ENCODE measurements at places on chromosomes 6 and 20.

- DNase-seq: no peak
Observed at GRCh38 chr6:45073771-45074170, 254.4 kb upstream of the RUNX2 start.

- no peak for DNase-seq
Observed at GRCh38 chr6:127272576-127272975, 5.9 kb downstream of the RNF146 start.

DNA sequence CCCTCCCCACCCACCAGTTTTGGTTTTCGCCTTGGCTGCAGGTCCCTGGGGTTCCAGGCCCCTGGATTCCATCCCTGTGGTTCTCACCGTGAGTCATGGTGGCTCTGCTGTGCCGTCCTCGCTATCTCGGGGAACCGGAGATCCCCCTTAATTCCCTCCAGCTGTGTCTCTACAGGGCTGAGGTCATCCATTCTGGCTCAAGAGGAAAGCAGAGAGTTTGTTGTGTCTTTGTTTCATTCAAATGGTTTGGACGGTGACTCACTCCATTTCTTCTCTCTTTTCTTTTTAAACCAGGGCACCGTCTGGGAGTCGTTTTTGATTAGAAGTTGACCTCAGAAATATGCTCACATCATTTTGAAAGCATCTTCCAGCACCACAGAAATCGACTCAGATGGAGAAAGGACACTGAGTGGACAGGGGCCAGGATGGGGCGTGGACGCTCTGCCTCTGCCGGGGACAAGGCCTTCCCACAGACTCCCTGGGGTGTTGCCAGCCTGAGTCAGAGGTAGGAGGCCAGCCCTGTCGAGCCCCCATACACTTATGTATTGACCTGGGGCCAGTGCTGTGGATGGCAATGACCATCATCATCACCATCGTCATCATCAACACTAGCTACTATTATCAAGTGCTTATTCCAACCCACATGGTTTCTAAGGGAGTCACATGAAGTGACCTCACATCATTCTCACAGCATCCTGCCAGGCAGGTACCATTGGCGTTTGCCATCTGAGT, 176.2 kb downstream of the NFATC2 start:
- no peak for DNase-seq

DNA sequence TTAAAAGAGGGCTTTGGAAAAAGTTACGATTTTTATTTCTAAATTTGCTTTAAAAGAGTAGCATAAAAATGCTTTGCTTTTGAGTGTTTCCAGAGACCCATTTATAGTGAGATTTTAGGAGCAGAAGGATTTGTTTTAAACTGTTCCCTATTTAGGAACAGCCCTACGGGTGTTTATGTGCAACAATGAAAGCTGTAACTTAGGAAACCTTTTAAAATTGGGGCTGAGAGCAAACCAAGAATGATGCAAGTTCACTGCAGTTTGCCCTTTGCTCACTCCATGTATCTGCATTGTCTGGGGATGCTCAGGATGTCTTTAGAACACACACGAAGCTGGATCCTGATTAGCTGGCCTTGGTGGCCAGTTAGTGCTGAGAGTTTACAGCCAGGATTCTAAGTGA, 40.9 kb downstream of the GHRH start:
- DNase-seq: no peak

- no peak for DNase-seq
Observed at GRCh38 chr20:10314198-10314597, 95.6 kb downstream of the SNAP25 start.

DNA sequence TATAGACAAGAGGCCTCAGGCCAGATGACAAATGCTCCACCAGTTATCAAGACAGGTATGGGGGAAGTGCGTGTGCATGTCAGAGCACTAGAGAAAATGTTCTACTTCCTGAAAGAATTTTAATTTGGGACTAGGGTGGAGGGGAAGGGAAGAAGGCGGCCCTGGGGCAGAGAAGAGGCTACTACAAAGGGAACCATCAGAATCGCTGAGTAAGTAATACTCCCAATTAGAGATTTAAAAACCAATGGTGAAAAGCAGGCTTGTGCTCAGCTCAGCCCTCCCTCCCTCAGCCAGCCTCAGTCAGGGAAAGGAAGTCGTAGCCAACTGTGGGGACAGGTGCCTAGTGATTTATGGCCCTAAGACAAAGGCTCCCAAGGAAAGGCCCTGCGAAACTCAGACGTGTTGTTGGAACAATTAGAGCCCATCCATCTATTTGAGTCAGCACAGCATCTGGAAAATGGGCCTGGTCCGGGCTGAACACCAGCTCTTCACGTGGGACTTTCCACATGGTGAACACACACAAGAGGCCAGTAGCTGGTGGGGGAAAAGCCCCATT, 15.0 kb upstream of the MAFB start:
- DNase-seq: no peak

- no peak for DNase-seq
Observed at GRCh38 chr6:127146932-127147331, 28.5 kb downstream of the RSPO3 start.

GRCh38 chr20:17223553-17223952, 3.3 kb upstream of the PCSK2 start:
- DNase-seq: no peak

DNA sequence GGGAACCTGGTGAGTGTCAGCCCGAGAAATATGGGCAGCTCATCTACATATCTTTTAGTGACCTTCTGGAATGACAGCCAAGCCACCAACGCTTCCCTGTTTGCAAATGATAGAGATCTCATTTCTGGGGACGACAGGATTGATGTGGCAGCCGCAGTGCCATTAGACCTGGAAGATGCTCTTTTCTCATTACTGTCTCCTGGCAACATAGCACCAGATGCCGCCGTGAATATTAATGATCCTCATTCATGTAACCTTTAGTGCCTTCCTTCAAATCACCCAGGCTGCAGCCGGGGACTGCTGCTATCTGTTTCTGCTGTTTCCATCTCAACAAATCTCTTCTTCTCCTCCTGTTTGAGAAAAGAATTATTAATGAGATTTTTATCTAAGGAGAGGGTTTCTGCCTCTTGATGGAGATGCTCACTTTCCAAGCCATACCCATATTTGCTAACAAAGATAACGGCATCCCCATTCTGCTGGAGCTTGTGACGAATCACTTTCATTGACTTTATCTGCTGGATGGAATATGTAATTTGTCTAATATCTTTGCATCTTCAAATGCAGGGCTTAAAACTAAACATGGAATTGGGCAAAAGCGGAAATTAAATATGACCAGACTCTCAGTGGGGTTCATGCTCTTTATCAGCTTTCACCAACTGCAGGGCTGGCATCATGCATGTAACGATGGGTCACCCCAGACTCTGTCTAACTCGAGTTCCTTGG, 74.8 kb upstream of the KIF16B start:
- DNase-seq: no peak

GRCh38 chr20:20685635-20686034, 26.8 kb downstream of the RALGAPA2 start:
- no peak for DNase-seq

GRCh38 chr20:23582293-23582692, 14.0 kb upstream of the CST9L start:
- DNase-seq: no peak

DNA sequence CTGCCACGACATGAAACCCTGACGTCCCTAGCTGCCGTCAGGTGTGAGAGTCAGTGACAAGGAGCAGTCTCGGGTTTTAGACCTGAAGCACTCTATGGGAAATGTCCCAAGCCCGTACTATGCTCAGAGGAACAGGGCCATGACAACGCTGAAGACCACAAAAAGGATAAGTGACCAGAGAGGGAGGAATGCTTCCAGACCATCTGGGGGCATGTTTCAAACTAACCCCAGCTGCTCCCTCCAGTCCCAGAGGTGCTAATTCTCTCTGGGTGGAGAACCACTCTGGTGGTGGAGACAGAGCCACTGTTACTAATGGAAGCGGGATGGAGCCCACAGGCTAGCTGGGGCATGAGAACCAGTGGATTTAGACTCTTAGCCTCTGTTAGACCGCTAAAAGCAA, 8.7 kb downstream of the AURKA start:
- no peak for DNase-seq

DNA sequence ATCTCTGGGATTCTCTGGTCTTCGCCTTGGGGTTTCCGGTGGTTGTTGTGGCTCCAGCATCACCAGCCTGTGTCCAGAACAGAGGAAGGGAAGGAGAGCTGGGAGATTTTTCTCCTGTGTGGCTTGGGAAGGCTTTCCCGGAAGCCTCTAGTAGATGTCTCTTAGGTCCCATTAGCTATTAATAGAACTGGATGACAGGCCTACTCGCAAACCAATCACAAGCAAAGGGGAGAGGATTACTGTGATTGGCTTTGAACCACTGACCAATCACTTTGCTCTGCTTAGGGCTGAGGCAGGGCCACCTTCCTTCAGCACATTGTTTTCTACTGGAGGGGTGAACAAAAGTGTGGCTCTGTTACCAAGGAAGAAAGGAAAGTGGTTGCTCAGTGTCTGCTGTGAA, 203.4 kb upstream of the SULF2 start:
- DNase-seq: no peak

DNA sequence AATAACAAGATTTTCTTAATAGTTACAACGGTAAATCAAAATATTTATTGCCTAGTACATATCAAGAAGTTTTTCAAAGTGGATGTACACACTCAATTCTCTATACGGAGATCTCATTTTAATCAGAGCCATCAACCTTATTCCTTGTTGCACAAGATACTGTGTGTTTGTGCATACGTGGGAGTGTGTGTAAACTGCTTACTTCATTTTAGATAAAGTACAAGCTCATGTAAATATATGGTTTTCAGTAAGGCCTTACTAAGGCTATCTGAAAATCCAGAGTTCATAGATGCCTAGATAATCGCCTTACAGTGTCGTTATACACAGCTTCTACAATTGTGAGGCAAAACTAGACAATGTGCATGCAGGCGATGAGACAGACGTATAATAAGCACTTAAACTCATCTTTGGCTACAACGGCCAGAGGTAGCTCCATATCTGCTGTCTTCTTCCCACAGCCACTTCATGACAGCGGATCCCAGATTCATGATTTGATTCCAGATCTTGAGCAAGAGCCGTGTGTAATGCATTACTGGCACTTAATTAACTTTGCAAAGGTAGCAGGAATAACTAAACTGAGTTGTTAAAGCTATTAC, 2.5 kb downstream of the PERP start:
- no peak for DNase-seq

GRCh38 chr20:10739134-10739533, 65.3 kb upstream of the JAG1 start:
- no peak for DNase-seq

DNA sequence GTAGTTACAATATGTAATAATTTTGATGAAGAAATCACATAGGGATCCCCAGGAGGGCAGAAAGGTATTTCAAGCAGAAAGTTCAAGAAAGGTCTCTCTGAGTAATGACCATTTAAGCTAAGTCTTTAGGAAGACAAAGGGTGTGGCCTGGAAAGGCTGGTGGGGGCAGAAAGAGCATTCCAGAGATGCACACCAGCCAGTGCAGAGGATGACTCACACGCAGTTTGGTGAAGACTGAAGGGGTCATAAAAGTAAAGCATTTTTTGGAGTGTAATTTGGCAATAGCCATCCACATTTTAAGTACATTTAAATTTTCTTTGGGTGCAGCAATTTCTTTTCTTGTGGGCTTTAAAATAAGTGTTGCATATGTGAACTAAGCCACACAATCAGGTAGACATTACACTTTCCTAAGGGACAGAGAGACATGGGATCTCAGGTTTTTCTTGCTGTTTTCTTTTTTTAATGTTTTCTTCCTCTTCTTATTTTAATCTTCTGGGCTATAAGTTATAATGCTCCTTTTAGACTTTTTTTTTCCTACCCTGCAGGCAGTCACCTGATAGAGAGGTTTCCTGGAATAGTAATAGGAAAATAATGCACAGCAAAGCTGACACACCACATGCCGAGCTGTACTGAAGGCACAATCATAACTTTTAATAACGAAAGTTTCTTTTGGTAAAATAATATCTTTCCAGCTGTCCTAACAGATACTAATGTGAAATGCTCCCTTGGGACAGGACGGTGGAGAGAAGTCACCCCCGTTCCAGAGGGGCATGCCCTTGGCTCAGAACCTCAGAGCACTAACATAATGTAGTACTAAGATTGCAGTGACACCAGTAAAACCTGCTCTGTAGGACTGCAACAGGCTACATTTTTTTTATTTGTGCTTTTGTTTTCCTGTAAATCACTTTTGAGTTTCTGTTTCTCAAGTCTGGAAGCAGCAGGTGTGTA, 49.6 kb upstream of the PTPRK start:
- DNase-seq: no peak

DNA sequence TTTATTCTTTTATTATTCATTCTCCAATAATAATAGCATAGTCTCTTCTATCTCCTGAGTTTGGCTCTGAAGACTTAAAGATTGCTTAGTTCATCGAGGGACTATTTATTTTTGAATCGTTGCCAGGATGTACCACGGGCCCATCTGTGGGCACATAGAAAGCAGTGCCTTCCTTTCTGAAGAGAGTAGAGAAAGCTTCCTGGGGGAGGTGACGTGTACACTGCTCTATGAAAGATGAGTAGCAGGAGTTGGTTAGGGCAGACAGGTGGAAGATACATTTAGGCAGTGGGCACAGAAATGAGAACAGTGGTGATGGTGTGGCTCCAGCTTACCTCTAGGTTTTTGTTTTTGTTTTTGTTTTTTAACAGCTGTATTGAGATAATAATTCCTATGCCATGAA, 98.4 kb downstream of the CDKAL1 start:
- no peak for DNase-seq

DNA sequence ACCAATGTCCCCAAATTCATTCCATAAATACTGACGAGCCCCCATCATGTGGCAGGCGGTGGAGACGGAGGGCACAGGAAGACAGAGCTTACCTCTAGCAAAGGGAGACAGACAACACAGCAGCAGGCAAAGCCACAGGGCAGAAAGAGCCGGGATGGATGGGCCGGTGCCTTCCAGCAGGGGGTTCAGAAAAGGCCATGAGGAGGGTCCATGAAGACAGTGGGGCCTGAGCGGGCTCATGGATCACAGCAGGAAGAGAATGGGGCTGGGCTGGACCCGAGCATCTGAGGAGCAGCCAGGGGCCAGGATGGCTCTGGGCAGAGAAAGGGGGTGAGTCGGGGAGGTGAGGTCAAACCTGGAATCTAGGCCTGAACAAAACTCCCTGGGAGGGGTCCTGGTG, 42.0 kb downstream of the PREX1 start:
- no peak for DNase-seq

- no peak for DNase-seq
Observed at GRCh38 chr20:11453430-11453829, 464.3 kb upstream of the BTBD3 start.

- DNase-seq: no peak
Observed at GRCh38 chr20:52841003-52841402, 131.2 kb upstream of the TSHZ2 start.

- DNase-seq: no peak
Observed at GRCh38 chr6:8652710-8653109, 217.4 kb upstream of the SLC35B3 start.

DNA sequence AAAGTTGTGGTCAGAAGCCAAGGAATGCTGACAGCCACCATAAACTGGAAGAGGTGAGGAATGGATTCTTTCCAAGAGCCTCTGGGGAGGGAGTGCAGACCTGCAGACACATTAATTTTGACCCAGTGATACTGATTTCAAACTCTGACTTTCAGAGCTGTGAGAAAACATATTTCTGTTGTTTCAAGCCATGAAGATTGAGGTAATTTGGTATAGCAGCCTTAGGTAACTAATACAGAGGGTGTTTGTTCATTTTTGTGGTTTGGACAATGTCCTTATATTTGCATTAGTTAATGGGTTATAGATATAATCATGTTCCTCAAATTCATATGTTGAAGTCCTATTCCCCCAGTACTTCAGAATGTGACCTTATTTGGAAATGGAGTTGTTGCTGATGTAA, 85.4 kb upstream of the GTSF1L start:
- DNase-seq: no peak

- no peak for DNase-seq
Observed at GRCh38 chr6:158737082-158737709, 82.0 kb downstream of the EZR start.

Data from T-helper 9 cell (primary cell).